Mesenteric fat pad (tissue), 1 donor: ENCODE measurements at places on chromosomes 13 and 19. TPM values are rescaled to one million over a fixed set of nuclear protein-coding genes. Genes with fewer than 3 reads are reported as not detected.

DNA sequence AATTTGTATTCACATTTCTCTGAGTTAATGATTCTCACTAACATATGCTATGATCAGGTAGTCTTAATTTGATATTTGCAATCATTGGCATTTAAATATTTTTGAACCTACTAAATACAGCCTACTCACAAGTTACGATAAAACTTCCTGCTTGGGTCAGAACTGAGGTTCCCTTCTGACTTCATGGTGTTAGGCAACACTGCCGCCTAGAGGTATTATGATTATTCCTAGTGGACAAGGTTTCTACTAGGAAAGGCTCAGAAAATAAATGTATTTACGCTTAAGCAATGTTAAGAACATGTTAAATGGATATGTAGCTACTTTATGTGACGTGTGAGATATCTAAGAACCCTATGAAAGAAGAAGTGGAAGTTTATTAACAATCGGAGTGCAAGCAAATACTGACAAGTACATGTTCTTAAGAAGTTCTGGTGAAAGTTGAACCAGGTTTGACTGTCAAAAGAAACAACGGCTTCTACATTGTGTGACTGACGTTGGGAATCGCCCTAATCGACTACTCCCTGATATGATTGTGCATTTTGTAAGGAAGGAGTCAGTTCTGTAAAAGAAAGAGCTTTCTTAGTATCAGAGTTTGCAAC lies 1395.8 kb downstream of the SLITRK5 start:
- no peak for DNase-seq

- DNase-seq = no peak
Measured at GRCh38 chr13:42594481-42595252, 20.7 kb downstream of the TNFSF11 start.

GRCh38 chr13:45441633-45442032 lies 23.1 kb upstream of the COG3 start:
- DNase-seq = no peak

- no peak for DNase-seq
Measured at GRCh38 chr19:6734096-6734696, 3.2 kb downstream of the GPR108 start.

DNA sequence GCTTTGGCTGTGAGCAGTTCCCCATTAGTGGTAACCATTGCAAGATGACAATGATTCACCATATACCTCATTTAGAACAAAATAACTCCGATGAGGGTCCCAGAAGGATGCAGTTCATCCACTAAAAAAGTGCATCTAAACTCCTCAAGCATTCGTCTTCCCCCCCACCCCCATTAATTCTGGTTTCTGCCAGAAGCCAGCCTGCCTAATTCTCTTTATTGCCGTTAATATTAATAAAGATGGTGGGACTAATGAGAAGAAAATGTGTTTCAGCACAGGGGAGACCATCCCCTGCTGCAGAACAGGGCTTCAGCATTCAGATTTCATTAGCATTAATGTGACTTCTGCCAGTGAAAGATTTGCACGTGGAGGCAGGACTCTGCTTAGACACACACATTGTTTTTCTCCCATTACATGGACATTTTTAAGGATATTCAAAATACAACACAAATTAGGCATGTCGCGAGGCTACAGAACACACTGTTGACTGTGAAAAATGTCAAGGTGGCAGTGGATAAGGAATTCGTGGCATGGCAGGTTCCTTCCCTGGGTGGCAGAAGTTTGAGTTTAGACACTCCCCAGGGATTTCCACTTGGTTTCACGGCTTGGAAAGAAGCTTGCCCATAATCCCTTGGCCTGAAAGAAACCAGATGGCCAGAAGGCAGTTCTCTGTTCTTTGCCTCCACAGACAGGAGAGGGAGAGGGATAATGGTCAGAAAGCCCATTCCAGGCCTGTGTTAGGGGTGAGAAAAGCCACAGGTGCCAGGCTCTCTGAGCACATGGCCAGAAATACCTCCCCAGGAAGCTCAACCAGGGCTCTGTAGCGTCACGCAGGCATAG lies 236.5 kb downstream of the FOXO1 start:
- DNase-seq = no peak

- no peak for DNase-seq
Measured at GRCh38 chr19:5450482-5451126, 4.6 kb upstream of the ZNRF4 start.

DNA sequence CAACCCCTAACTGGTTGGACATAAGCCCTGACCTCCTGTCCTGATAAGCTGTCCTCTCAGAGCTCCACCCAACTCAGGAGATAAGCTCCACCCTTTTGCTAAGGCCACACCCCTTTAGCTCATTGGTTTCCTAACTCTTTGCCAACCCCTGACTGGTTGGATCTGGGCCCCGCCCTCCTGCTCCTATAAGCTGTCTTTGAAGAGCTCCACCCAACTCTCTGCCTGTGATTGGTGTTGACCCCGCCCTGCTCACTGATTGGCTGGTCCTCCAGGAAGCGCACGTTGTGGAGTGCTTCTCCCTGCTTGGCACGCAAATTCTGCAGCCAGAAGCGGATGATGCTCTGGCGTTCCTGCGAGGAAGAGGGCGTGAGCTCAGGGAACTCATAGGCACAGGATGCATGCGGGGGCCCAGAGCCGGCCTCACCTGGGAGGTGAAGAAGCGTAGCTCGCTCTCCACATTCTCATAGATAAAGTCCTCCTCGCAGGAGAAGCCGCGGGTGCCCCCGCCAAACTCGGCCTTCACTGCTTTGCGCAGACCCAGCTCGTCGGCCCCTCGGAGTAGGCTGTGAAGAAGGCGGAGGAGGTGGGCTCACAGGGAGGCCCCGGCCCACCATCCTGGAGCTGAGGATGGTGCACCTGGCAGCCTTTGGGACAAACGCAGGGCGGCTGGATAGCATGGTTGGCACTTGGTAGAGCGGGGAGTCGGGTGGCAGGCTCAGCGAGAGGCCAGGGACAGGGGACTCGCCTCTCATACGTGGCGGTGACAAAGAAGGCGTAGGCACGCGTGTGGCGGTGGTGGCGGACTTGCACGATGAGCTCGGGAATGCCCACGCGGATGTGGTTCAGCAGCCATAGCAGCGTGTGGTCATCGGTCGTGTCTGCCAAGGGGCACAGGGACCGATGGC lies 1.7 kb downstream of the ANO8 start:
- peak; percentile 81 for DNase-seq

DNA sequence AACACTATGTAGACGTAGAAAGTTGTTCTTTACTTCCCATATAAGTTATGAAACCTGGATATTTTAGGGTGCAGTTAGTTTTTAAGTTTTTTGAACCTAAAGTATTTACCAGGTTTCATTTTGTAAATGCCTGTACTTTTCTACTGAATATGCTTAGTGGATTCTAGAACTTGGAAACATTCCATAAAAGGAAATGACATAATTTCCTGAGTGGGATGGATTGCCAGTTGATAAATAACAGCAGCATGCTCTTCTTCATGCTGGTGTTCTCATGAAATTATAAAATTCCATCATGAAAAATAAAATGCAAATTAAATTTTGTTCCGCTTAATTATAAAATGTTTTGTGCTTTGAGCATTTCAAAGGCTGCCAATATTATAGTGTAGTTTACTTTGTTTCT lies 362.2 kb upstream of the PCDH20 start:
- DNase-seq = no peak

DNA sequence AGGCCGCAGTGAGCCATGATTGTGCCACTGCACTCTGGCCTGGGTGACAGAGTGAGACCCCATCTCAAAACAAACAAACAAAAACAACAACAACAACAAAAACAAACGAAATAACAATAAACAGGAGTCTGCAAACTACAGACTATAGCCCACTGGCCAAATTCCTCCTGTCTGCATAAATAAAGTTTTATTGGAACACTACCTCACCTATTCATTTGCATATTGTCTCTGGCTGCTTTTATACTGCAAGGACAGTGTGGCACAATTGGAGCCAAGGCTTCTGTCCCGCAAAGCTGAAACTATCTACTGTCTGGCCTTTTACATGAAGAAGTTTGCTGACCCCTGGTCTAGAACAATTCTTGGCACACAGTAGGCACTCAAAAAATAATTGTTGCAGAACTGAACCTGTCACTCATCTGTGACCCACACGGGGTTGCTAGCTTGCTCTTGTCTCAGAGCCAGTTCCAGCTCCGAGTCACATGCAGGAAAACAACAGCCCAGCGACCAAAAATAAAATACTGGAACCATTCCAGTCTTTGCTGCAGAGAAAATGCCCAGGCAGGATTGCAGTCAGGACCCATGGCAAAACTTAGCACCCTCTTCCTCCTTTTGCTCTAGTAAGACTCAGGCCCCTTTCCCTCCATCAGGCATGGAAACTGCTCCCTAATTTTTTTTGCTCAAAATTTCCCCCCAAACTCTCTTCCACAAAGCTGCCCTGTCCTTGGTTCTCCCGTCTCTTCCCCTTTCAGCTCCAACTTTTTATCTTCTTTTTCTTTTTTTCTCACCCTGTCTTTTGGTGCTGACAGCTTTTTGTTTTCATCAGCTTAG lies 4.8 kb upstream of the MYH14 start:
- no peak for DNase-seq

- DNase-seq = no peak
Measured at GRCh38 chr13:76667551-76667950, 218.7 kb downstream of the KCTD12 start.

- DNase-seq = no peak
Measured at GRCh38 chr13:76887076-76887563, 915 bp upstream of the KCTD12 start.

GRCh38 chr19:57171551-57172081 lies 4.3 kb upstream of the DUXA start:
- no peak for DNase-seq

DNA sequence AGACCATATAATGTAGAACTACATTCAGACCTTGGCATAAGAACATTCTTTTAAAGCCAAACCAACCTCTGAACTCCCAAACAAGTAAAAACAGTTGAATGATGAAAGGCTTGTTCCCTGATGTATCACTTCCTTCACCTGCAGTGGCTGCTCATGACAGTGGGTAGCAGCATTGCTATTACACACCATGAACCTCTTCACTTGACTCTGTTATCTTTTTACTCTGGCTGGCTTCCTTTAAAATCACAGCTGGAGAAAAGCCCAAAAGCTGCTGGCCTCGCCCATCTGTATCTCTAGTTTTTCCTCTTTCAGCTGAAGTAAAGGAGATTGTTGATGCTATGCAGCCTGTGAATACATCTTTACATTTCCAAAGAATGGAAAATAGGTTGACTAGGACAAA lies 22.6 kb downstream of the THSD1 start:
- no peak for DNase-seq

DNA sequence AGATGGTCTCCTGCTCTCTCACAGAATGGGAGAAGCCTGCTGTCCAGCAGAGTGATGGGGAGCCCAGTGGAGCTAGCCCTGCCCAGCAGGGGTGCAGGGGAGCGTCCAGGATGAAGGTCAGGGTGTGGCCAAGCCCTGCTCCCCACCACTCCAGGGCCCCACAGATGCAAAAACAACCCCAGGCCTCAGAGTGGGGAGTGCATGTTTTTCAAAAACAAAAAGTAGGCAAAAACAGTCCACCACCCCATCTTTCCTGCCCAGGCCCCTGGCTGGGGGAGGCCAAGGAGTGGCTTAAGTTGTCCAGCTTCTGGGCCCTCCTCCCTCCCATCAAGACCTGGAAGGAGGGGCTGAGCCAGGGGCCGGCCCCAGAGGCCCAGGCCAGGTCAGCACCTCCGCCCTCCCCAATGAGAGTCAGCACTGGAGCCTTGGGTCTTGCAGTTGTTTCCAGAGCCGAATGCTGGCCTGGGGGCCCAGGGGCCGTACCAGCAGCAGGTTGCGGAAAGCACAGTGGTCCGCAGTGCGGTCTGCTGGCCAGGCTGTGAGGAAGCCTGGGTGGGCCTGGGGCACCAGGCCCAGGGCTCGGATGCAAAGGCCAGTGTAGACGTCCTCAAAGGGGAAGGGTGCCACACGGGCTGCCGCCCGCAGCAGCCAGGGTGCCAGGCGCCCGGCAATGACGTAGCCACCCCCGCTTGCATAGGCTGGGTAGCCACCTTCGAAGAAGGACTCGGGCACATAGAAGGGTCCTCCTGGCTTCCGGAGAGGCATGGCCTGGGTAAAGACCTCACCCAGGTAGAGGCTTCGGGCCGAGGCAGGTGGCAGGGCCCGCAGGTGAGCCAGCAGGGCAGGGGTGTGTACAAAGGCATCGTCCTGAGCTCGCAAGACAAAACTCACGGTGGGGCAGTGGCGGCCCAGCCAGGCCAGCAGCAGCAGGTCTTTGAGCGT lies 1.7 kb downstream of the B3GNT8 start:
- no peak for DNase-seq

DNA sequence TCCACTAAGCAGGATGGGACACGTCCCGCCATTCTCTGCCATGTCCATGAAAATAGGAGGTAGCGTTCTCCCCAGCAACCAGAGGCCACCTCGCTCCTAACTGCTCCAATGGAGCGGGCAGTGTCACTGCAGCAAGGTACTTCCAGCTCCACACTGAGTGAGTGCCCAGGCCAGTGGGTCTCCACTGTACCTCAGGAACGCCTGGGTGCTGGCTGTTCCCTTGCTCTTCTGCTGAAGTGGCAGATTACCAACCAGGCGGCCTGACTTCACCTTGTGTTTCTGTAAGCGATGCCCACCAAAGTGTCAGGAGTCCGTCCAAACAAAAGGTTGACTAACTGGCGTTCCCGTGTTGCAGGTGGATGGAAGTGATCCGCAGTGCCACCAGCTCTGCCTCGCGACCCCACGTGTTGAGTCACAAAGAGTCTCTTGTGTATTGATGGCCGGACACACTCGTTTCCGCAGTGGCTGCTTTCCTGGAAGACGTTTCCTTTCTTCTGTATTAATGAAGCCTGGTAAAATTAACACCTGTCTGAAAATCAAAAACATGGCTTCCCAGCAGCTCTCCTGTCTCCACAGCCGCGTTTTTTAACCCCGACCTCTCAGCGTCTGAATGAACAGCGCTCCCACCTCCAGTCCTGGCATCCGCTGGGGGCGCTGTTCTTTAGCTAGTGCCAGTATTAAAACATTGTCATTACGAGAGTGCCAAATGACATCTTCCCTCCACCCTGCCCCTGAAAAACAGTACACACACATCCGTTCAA lies 128.8 kb downstream of the STK24 start:
- no peak for DNase-seq

- no peak for DNase-seq
Measured at GRCh38 chr13:59660582-59660981, 503.1 kb downstream of the DIAPH3 start.

The POLD1 gene
- total RNA-seq = 13.9 TPM

The UBE2L5 gene
- 0.26 TPM for total RNA-seq

The ZNF729 gene
- total RNA-seq = not detected

The CA11 gene
- 3.3 TPM for total RNA-seq

The IZUMO2 gene
- not detected for total RNA-seq

The MKNK2 gene
- total RNA-seq = 240 TPM

The FCER2 gene
- total RNA-seq = 0.67 TPM

The PSG2 gene
- total RNA-seq = not detected

The DACH1 gene
- total RNA-seq = 2.3 TPM
